ENCODE measurements at places on chromosomes 2 and 18. TPM values are rescaled to one million over a fixed set of nuclear protein-coding genes. Genes with fewer than 3 reads are reported as not detected.

The SRD5A2 gene
- 0.03 TPM for total RNA-seq

The CFC1 gene
- total RNA-seq = not detected

The CIAO1 gene
- 85.2 TPM for total RNA-seq

The CHRND gene
- total RNA-seq = not detected

The PROM2 gene
- not detected for total RNA-seq

The UGT1A5 gene
- not detected for total RNA-seq

The RAPH1 gene
- total RNA-seq = 5.2 TPM

The EPHA4 gene
- 0.75 TPM for total RNA-seq

The KCNG2 gene
- not detected for total RNA-seq

The SCLY gene
- total RNA-seq = 18.3 TPM

The TDRD15 gene
- total RNA-seq = not detected

The ACMSD gene
- not detected for total RNA-seq

The GAD1 gene
- 0.76 TPM for total RNA-seq

The RAB6C gene
- total RNA-seq = not detected

The GPR45 gene
- not detected for total RNA-seq

The VIT gene
- total RNA-seq = not detected

The IL36RN gene
- 0.21 TPM for total RNA-seq

The TOGARAM2 gene
- 0.29 TPM for total RNA-seq
